A549 treated with CpdA at 1 μM for 4 hours (cell line): ENCODE measurements at places on chromosomes 7 and 10. TPM values are rescaled to one million over a fixed set of nuclear protein-coding genes. Genes with fewer than 3 reads are reported as not detected.

The RNF148 gene
- total RNA-seq = not detected in 5 replicates

The TEX47 gene
- total RNA-seq = not detected in 5 replicates

The CREB5 gene
- total RNA-seq = 3.6 to 5.1 TPM (median 4.0 TPM) in 5 replicates

The SPDYE5 gene
- not detected in 5 replicates for total RNA-seq

The METTL27 gene
- total RNA-seq = 6.2 to 10.7 TPM (median 10.3 TPM) in 5 replicates

The SPDYE6 gene
- not detected in 5 replicates for total RNA-seq

The SKIDA1 gene
- 0.85 to 1.6 TPM (median 1.5 TPM) in 5 replicates for total RNA-seq
